NCI-H1930 (cell line): ENCODE measurements at places on chromosomes 5 and 9.

DNA sequence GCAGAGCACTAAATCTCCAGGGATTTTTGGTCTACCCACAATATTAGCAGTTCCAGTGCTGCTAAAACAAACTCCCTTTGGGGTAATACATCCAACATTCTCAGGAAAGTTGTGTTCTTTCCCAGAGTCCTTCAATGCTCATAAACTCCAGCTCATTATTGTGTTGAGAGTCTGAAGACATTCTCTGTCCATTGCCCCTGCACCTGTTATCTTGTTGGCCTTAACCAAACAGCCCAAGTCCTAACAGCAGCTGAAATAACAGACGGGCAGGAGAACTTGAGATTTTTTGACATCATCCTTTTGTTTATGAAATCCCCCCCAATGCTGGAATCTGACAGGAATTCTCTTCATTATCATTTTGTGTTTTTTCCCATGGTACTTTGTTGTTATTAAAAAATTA, 110.8 kb downstream of the PAPPA start:
- DNase-seq: no peak

DNA sequence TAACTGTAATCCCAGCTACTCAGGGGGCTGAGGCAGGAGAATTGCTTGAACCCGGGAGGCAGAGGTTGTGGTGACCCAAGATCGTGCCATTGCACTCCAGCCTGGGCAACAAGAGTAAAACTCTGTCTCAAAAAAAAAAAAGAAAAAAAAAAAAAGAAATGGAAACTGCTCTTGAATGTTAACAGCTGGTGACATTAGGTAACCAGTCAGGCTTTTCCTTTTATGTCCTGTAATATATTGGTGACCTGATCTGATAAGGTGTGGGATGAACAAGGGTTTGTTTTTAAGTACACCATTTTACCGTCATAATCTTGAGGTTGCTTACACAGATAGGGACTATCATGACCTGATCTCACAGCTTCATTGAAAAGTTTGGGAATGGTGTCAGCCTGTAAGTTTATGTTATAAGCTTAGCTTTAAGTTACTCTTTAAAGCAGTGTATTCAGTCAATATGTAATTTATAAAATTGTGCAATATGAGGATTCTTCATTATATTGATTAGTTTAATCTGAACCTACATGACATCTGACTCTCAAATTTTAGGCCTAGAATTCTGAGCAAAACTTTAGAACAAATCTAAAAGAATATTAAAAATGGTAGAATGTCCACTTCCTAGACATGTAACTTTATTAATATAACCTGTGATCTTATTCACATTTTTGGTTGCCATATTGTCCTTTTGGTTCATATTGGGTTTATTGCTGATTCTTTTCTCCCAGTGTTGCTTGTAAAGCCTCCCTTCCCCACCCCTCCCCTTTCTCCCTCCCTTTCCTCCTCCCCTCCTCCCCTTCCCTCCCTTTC, 41.4 kb downstream of the RAI14 start:
- DNase-seq: no peak

- DNase-seq: no peak
Observed at GRCh38 chr5:179191506-179192184, 131.5 kb downstream of the ZNF354C start.

DNA sequence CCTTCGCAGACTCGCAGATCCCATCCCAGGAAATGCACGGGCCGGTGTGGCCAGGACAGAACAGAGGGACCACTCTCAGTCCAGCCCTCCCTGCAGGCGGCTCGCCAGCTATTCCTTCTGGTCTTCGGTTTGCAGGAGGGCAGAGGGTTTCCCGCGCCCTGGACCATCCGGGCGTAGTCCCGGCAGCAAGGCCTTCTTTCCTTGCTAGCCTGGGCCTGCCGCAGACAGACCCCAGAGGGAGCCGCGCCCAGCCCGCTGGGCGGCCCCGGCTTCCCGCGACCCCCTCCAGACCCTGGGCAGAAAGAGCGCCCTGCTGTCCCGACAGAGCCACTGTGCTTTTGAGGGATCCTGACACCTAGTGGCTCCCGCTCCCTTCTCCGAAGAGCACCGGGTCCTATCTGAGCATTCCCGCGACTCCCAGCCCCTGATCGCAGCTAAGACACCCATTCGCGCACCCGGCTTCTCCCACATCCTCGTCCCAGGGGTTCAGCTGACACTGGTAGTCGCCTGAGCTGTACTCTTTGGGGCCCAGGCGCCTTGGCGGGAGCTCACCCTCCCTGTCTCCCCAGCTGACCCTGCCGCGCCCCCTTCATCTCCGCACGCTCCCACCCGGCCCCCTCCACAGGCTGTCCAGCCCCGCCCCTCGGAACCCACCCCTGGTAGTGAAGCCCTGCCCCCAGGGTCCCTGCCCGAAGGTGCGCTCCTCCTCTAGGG, 1.1 kb downstream of the CFAP90 start:
- peak; percentile 81 for DNase-seq

GRCh38 chr9:109906766-109907382, 126.9 kb downstream of the PALM2AKAP2 start:
- DNase-seq: peak; percentile 3

- DNase-seq: no peak
Observed at GRCh38 chr9:128118472-128118857, 9.1 kb downstream of the PTGES2 start.

DNA sequence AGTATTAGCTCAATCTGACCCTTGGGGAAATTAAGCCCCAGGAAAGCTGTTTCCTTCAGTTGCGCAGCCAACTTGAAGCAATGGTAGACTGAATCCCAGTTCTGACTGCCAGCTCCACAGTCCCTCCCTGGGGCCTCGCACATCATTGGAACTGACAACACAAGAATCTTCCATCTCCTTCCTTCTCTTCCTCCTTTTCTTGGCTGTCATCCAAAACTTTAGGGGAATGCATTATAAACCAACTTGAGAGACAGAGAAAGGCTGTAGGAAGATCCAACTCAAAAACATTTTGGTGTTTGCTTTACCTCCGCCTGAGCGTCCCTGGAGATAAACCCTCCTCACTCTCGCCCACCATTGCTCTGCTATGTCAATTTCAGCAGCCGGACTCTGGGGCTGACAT, 16.6 kb downstream of the KCNIP1 start:
- DNase-seq: no peak

DNA sequence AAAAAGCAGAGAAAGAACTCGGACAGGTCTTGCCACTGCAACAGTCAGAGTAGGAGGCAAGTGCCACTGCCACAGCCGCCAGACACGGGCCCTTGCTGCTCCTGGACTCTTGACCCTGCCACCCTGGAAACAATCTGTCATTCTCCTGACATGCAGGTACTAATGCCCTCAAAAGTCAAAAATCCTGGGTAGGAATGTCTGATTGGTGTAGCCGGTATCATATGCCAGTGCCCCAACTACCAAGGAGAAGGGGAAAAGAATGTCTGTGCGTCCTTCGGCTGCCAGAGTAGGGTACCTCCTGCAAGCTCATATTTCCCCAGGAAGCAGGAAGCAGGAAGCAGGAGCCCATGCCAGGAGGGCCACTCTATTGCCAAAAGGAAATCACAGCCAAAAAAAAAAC, 30.5 kb upstream of the F2RL1 start:
- no peak for DNase-seq

DNA sequence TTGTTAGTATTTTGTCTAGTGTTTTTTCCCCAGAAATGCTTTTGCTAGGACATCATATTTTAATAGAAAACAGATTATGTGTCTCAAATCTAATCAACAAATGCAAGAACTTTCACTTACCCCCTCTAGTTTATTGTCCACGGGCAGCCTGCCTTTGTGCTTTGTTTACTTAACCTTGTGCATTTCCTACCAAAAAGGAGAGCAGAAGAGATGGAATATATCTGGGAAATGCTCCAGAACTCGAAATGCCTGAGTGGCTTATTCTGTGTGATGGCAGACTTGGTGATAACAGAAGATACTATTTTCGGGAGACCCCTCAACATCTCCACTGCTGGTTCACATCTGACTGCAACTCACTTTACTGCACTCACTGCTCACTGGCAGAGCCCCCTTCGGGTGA, 33.3 kb upstream of the SPDL1 start:
- DNase-seq: no peak

DNA sequence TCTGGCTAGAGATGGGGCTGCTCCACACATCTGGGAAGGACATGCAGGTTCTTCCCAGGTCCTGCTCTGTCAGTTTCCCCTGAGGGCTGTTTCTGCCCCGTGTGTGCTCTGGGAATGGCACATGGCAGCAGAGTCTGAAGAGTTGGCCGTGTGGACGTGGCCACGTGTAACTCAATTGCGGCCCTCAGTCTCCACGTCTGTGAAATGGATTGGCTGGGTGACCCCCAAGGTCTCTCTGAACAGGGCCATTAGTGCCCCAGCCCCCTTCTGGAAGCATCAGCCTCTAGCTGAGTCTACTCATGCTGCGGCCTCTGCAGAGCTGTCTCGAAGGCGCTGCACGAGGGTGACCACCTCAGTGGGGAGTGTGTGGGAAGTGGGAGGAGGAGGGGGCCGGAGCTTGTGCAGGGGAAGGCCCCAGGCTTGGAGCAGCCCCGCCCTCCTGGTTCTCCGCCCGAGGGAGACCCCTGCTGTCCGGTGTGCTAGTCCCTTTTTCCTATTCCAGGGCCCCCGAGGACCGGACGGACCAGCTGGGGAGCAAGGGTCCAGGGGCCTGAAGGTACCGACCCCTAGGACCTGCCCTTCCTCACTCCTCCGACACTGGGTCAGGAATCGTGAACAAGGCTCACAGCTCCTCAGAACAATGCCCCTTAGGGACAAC, 58.9 kb upstream of the ORM1 start:
- DNase-seq: no peak

- DNase-seq: no peak
Observed at GRCh38 chr5:118637947-118638670, 350.2 kb downstream of the DTWD2 start.

DNA sequence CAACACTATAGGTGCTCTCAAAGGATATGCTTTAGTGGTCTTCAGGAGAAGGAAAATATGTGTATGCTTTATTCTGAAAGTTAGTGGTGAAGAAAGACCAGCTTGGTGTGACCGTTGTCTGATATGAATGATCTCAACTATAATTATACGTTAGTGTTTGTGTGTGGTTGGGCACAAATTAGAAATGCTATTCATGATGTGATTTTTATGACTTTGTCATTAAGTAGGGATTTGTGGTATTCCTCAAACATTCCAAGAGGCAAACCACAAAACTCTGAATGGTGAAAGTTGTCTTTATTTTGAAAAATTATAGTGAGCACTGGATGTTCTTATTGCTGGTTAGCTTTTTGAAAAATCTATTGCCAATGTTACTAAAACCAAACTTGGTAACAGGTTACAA, 6.2 kb upstream of the F2R start:
- no peak for DNase-seq

GRCh38 chr9:115042781-115043509, 75.0 kb downstream of the TNC start:
- no peak for DNase-seq

DNA sequence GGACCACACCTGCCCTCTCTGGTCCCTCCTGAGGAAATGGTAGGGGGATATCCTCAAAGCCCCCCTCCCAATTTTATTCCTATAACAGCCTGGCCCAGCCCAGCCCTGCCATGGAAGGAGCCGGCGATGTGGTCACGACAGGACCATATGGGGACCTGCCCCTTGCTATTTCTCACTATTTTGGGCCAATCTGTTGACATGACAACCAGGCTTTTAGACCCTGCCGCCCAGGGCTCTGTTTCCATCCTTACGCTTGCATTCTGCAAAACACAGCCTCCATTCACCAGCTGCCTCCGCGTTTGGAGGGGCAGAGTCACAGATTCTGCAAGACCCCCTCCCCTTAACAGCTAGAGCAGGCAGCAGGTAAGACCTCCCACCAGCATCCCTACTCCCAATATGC, 112.2 kb downstream of the GABBR2 start:
- DNase-seq: no peak

- DNase-seq: no peak
Observed at GRCh38 chr5:171386861-171387344, 746 bp upstream of the NPM1 start.

DNA sequence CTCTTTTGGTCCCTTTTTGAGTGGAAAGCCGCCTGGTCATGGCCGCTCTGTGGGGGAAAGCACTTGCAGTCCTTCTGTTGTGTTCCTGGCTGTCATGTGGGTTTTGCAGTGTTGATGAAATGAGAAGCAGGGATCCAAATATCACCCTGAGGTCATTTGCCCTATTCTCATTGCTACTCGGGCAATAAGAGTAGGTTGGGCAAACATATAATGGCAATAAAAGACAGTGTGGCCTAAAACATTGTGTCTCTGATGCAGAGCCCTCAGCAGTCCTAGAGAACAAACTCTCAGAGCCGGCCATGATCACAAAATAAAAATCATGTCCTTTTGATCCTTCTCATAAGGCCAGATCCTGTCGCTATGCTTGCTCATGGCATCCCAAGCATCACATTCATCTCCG, 361.1 kb upstream of the KLF4 start:
- DNase-seq: no peak

GRCh38 chr5:32352685-32353084, 39.9 kb upstream of the MTMR12 start:
- DNase-seq: no peak

DNA sequence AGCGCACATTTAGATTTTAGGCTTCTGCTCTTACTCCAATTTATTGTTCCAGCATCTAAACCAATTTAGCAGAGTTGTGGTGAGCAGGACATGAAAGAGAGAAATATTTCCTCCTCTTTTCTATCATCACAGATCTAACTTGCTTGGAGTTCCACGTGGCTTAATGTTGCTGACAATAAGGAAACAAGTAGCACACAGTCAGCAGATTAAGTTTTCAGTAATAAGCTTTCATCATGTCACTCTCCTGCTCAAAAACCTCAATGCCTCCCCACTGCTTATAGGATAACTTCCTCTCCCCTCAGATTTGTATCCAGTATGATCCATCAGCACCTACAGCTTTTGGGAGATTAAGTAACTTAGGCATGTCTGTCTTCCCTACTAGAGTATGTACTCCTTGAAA, 10.4 kb upstream of the SSBP2 start:
- no peak for DNase-seq

DNA sequence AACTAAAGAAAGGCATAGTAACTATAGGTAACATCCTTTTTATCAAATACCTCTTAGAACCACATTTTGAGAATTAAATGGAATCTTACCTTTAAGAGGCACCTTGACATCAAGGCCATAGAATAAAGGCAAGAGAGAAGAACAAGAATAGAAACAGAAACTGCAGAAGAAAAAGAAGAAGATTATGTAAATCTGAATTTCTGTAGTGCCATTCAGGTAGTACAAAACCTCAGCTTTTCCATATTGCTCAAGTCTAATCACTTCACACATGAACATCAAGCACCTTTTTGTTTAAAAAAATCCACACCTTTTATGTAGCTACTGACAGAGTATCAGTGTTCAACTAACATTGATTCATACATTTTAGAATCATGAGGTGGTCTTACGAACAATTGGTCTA, 91.8 kb upstream of the DPYSL3 start:
- no peak for DNase-seq

DNA sequence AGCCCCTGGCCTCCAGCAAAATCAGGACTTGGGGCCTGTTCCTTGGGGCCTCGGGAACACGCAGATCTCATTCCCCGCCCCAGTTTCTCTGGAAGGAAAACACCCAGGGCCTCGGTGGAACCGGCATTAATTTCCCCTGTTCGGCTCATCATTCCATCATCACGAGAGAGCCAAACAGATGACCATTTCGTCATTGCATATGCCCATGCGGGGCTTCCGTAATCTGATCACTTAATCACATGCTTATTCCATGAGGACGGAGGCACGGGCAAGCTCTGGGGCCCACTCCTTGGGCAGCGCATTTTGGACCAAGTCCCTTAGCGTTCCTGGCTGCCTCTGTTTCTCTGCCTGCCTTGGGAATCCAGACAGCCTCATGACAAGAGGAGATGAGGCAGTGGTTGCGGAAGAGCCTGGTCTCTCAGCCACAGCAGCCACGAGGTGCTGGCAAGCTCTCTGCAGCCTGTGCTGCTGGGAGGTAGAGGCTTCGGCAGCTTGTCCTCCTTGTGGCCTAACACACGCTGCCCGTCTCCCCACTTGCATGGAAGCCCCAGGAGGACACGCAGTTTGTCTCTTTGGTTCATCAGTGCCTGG, 65.0 kb upstream of the IER5L start:
- DNase-seq: no peak
